ENCODE measurements at places on chromosomes 5 and 9.

DNA sequence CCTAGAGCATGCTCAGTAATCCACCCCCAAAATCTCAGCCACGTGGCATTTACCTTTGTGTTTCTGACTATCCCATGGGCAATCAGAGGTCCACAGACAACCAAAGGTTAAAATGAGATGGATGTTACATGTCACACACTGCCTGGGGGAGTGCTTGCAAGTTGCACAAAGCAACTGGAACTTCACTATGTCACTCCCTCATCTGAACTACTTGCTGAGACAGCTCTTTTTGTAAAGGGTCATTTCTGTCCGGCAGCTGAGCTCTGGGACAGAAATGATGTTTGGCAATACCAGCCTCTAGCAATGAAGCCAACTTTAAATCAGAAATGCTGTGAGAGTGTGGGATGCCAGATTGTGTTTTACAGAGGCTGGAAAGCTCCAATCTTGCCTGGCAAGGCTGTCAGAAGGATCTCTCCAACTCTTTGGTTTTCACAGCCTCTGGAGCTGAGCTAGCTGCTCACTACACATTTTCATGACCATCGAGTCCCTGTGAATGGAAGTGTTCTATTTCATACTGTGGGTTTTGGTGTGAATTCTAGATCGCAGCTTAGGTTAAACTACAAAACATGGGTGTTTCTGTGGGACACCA lies 66.3 kb upstream of the TMEM215 start:
- DNase-seq, result no peak

DNA sequence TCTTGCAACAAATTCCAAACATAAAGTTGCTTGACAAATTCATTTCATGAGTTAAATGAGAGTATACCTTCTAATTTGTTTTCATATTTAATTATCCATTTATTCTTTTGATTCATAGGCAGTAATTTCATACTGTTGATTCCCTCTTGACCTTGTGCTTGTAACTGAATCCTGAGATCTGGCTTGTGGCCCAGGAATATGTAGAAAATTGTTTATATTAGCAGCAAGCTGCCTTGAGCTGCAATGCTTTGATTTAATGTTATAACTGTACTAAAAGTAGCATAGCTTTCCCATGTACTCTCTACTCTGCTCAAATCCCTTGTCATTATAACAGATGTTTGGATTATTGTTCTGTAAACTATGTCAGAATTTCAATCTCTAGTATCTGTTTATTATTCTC lies 780.7 kb downstream of the NR2F1-AS1 start:
- DNase-seq, result no peak

DNA sequence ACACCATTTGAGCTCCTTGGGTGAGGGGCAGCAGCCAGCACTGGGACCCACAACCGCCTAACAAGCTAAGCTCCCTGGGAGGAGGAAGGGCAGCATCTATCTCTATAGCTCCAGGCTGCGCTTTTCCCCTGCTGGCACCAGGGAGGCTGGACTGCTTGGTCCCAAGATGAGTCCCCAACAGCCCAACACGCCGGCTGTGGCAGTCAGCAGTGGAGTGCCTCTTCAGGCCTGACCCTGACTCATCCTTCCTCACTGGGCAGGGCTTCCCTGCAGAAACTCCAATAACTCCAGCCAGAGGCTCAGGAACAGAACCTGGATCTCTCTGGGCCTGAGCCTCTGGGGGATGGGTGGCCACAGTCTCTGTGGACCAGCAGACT lies 113.7 kb upstream of the ADAMTS16 start:
- DNase-seq, result no peak

- DNase-seq, result no peak
These were observed 88.0 kb downstream of the NLN start for GRCh38 chr5:65809817-65810531.

DNA sequence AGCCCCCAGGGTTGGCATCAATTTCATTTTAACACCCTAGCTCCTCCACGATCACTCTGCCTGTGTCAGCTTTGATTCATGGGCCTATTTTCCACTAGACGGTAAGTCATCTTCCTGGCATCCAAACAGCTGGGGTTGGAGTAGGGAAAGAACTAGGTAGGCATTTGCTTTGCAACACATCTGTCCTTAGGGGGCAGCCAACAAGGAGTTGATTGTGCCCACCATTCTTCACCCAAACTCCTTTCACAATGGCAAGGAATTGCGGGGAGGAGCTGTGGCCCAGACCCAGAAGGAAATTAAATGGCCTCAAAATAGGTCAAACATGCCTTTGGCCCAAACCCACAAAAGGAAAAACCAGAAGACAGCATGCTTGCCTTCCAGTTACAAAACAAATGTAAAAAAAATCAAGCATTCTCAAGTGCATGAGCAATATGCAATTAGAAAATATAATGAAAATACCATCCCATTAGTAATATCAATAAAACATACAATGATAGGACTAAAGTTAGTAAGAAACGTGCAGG lies 71.8 kb downstream of the NRG2 start:
- DNase-seq, result no peak
